ENCODE measurements at places on chromosomes 3 and 15.

DNA sequence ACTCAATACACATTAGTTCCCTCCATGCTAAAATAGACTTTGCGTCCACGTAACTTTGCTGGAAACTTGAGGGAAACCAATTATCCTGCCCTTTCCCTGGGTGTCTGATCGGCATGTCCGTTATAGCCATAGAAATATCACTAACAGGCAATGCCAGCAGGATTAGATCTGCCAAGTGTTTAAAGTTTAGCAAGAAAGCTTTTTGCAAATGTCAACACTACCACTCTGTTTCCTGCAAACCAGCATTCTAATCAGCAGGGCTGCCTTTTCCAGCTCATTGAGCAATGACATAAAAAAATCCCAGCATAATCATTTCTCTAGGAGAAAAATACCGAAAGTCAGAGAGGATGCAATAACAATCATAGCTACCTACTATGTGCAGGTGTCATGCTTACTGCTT, 60.9 kb downstream of the NOX5 start:
- DNase-seq: no peak

- no peak for DNase-seq
These were observed 14.2 kb downstream of the GPR15 start for GRCh38 chr3:98545940-98546339.

DNA sequence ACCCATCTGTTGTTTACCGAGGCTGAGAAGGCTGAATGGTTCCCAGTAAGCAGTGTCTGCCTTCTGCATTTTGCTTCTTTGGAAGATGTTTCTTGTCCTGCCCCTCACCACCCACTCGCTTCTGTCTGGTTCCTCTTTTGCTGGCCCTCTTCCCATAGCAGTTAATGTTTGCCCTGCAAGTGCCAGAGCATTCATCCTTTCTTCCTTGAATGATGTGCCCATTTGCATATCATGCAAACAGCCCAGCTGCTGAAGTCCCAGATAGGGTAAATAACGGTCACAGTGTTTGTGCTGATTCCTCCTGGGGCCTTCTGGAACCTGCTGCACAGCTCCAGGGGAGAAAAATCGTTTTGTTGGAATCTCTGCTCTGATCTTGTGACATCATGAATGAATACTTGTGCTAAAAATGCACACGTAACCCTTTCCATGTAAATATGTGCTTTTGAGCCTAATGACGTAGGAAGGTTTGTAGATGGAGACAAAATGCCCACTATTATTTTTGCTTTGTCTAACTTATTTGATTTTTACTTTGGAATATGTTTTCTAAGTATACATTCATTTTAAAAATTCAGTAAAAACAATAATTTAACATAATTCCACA, 381.0 kb downstream of the SOX2 start:
- no peak for DNase-seq

- no peak for DNase-seq
These were observed 6.1 kb downstream of the CDHR4 start for GRCh38 chr3:49793486-49794085.

- DNase-seq: no peak
These were observed 15.6 kb downstream of the SEMA3F start for GRCh38 chr3:50170689-50171088.

- DNase-seq: no peak
These were observed 216.1 kb downstream of the DOCK3 start for GRCh38 chr3:50890688-50891344.

GRCh38 chr3:102038477-102039142, 189.3 kb downstream of the NFKBIZ start:
- no peak for DNase-seq

DNA sequence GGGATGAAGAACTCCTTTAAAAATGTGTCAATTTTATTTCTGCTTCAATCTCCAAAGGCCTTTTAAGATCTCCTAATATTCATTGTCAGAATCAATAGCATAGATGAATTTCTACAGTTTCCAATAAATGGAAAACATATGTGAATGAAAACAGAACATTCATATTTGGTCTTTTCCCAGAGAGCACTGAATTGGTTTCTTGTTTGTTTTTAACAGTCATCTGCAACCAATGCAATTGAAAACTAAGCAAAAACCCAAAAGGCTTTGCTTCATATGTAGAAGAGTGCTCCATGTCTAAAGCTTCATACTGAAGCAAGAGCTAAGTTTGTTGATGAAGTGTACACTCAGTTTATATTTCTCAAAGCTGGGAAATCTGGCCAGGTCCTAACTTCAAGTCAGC, 426.5 kb upstream of the CDIN1 start:
- no peak for DNase-seq

DNA sequence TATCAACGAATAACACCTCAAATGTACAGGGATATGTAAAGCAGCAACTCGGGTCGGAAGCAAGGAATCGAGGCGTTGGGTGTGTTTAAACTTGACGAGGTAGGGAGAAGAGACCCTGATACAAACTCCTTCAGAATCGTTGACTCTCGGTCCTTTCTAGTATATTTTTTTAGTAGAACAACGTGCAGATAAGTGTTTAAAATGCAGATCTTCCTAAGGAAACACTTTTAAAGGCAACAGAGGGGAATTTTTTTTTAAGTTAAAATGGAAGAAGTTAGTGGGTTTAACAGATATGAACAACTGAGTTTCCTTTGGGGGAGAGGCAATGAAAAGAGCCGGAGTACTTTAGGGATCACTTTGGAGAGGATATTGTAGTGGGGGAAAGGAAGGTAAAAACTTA, 1.1 kb upstream of the KPNA4 start:
- DNase-seq: no peak
